ENCODE measurements at places on chromosomes 3 and 15.

GRCh38 chr3:22156868-22157267 is 405.9 kb upstream of the ZNF385D start:
- DNase-seq = no peak

- no peak for DNase-seq
Measured at GRCh38 chr3:146594843-146595482, 10.2 kb downstream of the PLSCR5 start.

DNA sequence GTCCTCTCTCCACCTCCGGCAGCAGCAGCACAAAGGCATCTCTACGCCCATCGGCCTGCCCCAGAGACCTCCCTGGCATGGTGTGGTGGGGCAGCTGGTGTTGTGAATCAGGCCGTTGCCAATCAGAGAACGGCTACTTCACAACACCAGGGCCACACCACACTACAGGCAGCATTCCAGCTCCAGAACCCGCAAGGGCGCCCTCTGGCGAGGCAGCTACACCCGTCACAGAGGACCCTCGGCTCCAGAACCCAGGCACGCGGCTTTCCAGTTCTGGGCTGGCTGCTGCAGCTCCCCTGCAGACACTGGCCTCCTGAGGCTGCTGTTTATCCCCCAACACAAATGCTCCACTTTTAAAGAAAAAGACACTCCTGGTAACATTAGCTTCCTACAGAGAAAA is 127.5 kb upstream of the TOPAZ1 start:
- DNase-seq = peak; percentile 26

DNA sequence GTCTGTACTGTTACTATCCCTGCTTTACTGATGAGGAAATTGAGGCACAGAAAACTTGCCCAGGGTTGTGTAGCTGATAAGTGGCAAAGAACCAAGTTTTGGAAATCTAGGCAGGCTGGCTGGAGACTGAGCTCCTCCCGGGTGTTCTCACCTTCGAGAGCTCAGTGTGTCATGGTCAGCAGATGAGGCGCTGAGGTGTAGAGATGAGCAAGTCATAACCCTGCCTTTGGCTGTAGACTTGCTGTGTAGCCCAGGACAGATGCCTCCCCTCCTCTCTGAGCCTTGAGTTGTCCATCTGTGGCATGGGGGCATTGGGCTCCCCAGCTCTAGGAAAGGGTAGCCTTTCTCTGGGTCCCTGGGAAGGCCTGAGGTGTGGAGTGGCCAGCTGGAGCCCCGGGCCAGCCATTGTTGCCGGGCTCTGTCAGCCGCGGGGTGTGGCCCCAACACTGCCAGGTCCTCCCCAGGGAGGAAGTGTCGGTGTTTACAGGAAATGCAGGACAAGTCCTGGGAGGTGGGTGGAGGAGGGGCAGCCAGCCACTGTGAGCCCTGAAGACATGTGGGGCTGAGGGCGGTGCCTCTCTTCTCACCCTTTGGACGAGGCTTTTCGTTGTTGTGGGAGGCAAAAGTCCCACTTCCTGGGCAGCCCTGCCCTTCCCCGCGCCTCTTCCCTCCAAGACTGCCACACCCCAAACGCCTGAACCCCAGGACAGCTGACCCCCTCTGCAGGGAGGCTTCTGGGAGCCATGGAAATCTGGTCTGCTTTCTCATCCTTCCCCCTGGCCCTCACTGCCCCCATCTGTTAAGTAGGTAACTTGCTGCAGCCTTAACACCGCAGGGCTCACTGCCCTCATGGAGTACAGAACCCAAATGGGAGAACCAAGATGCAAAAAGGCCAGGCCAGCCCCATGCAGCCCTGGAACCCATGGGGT is 29.1 kb downstream of the FGD5 start:
- DNase-seq = no peak

GRCh38 chr3:127448671-127449070 is 141.9 kb downstream of the TPRA1 start:
- no peak for DNase-seq

GRCh38 chr3:104066658-104067057 is 1300.1 kb upstream of the ALCAM start:
- no peak for DNase-seq

DNA sequence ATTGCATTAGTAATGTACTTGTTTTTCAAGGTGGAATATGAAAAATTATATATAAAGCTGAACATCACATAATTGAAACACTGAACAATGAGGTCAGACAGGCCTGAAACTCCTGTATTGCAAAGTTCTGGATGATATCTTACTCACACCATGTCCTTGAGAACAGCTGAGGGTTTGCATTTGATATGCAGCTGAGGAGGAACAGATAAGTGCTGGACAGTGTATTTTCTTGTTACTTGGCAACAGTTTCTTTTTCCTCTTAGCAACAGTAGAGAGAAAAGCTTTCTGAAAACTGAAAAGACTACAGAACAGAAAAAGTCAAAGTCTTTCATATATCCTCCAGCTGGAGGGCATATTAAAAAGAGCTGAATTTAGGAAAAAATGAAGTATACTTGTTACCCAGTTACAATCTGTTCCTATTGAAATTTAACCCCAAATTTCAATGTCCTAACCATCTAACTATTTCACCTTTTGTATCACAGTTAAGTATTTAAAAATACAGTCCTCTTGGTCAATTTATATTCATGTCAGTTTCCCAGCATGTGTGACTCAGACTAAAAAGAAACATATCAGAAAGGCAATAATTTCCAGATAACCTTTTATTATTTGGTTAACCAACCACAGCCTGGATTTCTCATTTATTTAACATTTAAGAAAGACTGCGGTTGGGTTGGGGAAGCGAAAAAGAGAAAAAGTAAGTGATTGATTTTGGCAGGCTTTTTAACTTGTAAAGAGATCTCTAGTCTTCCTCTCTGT is 733.0 kb upstream of the DPPA4 start:
- DNase-seq = no peak
